ENCODE measurements at places on chromosomes 16 and 17.

- DNase-seq = no peak
Observed at GRCh38 chr16:75311383-75311938, 60.0 kb upstream of the BCAR1 start.

DNA sequence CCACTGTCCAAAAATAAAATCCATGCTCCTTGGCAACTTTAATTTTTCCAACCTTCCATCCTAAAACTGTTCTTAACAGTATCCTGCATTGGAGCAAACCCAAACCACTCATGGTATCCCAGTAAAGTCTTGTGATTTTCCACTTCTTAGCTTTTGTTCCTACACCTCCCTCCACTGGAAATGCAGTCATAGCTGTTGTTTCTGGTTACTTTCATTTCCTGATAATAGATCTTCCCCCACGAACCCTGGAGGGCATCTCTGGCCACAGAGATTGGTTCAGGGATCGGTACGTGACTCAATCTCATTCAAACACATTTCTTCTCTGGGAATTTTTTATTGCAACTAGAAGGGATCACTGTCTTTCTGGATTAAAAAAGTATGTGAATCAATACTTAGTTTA is 276.0 kb downstream of the GRIN2A start:
- no peak for DNase-seq

- no peak for DNase-seq
Observed at GRCh38 chr17:17200311-17200710, 5.8 kb downstream of the PLD6 start.

GRCh38 chr17:55734128-55734781 is 11.6 kb upstream of the TMEM100 start:
- no peak for DNase-seq

DNA sequence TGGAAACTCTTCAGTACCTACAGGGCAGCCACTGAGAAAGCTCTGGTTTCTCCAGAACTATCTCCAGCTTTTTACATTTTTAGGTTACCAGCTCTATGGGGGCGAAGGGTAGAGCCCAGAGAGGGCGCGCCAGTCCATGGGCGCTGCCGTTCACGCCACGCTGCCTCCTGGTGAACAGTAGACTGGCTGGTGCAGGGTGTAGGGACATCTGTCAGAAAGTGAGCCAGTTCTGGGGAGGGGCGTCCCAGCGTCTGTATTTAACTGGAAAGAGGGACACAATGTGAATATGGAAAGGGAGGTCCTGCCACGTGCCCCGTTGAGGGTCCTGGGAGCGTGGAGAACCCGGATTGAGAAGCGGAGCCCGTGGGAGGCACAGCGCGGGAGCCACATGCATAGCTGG is 16.4 kb upstream of the CLEC18A start:
- DNase-seq = no peak

DNA sequence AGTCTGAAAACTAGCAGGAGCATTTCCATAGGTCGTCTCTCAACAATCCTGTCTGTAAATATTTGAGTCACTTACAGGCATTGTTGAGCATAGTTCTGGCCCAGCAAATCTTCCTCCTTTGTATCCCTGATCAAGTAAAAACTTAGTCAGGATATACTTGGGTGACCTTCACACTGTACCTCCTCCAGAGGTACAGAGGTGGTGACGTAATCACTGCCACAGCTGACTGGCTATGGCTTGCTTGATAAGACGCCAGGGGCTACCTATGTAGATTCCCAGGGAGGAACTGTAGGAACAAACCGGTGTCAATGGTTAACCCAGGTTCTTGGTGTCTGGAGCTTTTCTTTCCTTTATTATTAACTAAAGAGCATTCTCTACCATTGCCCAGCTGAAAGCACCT is at the start of gene KCNJ16:
KCNJ16 (plus strand) TSS at position 270 of the 400 bp plus-strand sequence. CDS start 56,863 bp downstream, outside the sequence.
- no peak for DNase-seq

Measured in stimulated activated CD4-positive, alpha-beta T cell treated with anti-CD3 and anti-CD28 coated beads, Interleukin-4, amount 100 ng/mL, for 4 hours (primary cell).